ENCODE measurements at places on chromosomes 13 and 19. TPM values are rescaled to one million over a fixed set of nuclear protein-coding genes. Genes with fewer than 3 reads are reported as not detected.

EIF3K gene
- total RNA-seq, result 184 TPM

ZNF414 gene
- total RNA-seq, result 15.4 TPM

XPO4 gene
- total RNA-seq, result 18.3 TPM

ZNF135 gene
- total RNA-seq, result 4.9 TPM

SELENOV gene
- total RNA-seq, result not detected

Data from left lung (tissue), 14 donors.